Gastroesophageal sphincter (tissue), 4 donors: ENCODE measurements at places on chromosomes 1 and 21. TPM values are rescaled to one million over a fixed set of nuclear protein-coding genes. Genes with fewer than 3 reads are reported as not detected.

DNA sequence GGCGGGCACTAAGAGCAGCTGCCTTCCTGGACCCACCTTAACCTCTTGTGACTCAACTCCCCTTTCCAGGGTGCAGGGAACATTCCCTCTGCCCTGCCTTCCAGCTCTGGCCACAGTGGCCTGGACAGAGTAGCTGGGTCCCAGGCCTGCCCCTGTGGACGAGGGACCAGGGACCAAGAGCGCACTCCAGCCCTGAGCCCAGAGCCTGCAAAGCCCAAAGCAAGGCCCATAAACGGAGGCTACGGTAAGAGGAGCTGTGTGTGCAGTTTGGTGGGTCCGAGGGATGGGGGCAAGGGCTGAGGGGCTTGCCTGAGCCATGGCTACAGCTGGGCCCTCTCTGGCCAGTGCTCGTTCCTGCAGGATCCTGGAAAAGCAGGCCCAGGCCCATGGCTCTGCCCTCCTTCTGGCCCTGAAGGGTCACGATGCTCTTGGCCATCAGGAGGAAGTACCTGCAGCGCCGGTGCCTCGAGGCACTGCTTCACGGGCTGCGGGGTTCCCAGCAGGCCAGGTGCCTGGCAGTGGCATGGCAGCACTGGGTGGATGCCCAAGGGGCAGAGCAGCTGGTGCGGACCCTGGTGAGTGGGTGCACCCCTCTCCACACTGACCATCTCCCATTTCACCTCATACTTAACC is 17.8 kb downstream of the MTHFR start:
- no peak for ATAC-seq

Gene LHX8
- total RNA-seq: not detected

GRCh38 chr1:172071746-172072145 is 230.4 kb downstream of the DNM3 start:
- ATAC-seq: no peak

DNA sequence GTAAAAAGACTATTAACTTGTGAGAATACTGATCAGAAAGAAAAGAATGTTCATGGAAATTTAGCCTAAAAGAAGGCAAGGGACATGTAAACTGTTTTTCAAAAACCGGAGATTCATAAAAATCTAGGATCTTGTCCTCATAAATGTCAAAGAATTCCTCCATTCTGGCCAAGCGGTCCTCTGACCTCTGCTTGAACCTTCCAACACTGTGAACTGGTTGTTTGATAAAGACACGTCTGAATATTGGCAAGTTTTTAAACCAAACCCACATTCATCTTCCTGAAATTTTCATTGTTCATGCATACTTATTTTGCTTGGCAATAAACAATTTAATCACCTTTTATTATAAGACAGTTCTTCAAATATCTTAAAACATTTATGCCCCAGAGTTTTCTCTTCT is 19.8 kb downstream of the ASPM start:
- no peak for ATAC-seq

DNA sequence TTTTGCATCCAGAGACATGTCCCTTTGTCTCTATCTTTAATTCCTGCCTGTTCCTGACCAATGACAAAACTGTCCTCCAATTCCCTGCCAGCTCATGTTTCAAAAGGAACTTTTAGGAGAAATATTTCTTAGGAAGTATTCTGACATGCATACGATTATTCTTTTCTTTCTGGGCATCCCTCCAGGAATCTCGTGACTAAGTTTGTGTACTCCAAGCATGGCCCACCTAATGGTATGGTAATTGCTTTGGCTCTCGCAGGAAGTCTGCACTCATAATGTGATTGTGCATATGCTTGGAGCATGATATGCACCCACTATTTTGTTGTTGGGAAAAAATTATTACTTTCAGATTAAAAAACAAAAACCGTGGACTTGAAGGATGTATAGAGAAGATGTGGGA is 256.4 kb downstream of the PRDM2 start:
- no peak for ATAC-seq

Gene ARHGEF19
- total RNA-seq: 3.4 TPM

- no peak for ATAC-seq
These were observed 61.0 kb upstream of the SPATA6 start for GRCh38 chr1:48532976-48533375.
